ENCODE measurements at places on chromosomes 1 and 21. TPM values are rescaled to one million over a fixed set of nuclear protein-coding genes. Genes with fewer than 3 reads are reported as not detected.
A peak's percentile ranks its signal among the peaks of the same experiment; 100 is the strongest.

- no peak for DNase-seq
These were observed 244.7 kb upstream of the IRF2BP2 start for GRCh38 chr1:234854645-234855039.

Gene KIAA1614
- total RNA-seq: 14.9 TPM

DNA sequence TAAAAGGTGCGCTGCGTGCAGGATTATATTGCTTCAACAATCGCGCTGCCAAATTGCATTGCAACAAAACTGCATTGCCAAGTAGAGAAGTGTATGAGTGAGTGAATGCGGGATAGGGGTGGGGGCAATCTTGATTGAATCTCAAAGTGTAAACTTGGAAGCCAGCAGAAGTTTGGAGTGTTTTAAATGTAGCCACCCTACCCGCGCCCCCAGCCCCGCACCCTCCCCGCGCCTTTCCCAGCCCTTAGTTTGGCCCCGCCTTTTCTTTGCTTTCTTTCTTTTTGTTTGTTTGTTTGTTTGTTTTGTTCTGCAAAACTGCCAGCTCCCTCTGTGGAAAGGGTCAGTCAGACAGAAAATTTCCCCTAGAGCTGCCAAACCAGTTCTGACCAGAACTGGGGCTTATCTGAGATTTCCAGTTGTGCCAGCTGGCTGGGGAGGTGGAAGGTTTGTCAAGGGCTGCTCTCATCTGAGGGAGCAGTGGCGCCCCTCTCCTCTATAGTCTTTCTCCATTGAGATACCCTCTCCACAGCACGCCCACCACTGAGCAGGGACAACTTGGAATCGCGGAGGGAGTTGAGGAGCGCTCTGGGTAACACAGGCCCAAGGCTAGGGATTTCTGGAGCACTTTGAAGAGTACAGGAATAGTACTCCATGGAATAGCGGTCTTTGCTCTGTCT, 666 bp upstream of the BEND5 start:
- DNase-seq: no peak

DNA sequence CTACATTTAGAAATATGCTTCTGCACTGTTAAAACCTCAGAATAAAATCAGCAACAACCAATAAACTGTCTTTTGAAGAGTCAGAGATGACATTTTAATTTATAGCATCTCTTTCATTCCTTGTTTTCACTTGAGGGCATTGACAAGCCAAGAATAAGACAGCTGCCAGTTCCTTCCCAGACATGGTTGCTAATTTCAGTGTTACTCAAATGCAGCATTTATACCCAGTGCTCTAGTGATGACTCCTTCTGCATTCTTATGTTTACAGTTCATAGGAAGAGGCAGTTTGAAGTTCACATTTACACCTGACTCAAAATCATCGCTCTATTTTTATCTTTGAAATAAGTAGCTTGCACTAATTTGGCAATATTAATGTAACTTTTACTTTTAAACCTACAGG, 44.9 kb downstream of the PLA2G4A start:
- no peak for DNase-seq

- DNase-seq: no peak
These were observed 58.1 kb upstream of the ADAMTS5 start for GRCh38 chr21:27024971-27025370.

Gene SOD1
- 209 TPM for total RNA-seq

Gene OLFML2B
- 50.3 TPM for total RNA-seq

- DNase-seq: no peak
These were observed 81.9 kb upstream of the WLS start for GRCh38 chr1:68314151-68314780.

- no peak for DNase-seq
These were observed 959.0 kb downstream of the PLA2G4A start for GRCh38 chr1:187787736-187788135.

Gene ZNF695
- total RNA-seq: 0.18 TPM

DNA sequence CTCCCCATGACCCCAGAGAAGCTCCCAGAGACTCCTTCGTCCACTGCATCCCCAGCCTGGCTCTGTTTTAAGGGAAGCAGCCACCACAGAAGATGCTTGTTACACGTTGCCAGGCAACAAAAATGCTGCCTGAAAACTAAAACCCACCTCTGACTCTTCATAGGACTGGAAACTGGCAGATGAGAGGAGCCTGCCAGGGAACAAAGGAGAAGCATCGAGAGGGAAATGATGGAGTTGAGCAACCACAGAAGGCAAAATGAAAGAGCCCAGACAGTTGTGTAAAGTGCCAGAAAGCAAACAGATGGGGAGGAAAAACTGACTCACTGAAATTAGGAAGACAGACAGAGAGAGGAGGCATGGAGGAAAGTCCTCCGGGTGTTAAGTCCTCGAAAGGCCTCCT, 118.4 kb downstream of the KCNN3 start:
- DNase-seq: peak; percentile 19

DNA sequence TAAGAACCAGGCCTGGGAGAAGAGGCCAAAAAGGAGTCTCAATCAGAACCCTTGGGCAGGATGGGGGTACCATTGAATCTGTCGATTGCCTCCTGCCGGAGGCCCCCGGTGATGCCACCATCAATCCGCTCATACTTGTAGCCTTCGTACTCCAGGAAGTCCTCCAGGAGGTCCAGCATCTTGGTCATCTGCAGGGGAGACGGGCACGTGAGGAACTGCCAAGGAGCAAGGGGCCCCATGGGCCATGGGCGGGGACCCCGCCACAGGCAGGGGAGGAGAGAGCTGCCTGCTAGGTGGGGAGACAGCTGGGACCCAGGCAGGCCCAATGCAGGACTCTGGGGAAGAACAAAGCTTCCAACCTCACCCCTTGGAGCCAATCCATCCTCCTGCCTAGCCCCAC, 48.6 kb downstream of the CHD5 start:
- no peak for DNase-seq

DNA sequence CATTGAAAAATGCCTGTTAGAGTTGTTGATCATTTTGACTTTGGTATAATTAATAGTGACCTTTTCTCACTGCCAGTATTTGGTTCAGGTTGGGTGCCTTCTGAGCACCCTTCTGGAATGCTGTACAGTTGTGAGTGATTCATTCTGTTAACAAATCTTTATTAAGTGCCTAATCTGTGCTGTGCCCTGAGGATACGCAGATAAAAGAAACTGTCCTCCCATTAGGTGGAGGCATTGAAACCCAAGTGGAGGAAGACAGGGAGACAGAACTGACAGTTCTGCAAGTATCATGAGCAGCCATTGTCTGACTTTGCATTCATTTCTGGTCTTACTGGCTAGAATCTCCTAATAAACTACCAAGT, 76.1 kb upstream of the ZNF326 start:
- DNase-seq: no peak

Gene HRNR
- not detected for total RNA-seq

GRCh38 chr21:34790341-34790740, 121.5 kb downstream of the CLIC6 start:
- DNase-seq: no peak

GRCh38 chr1:17287130-17287776, 20.7 kb upstream of the PADI4 start:
- no peak for DNase-seq

Gene ALX3
- total RNA-seq: not detected

- DNase-seq: no peak
These were observed 13.6 kb downstream of the PCNX2 start for GRCh38 chr1:233281711-233282581.

GRCh38 chr1:179300112-179300511, 6.5 kb downstream of the SOAT1 start:
- DNase-seq: no peak

DNA sequence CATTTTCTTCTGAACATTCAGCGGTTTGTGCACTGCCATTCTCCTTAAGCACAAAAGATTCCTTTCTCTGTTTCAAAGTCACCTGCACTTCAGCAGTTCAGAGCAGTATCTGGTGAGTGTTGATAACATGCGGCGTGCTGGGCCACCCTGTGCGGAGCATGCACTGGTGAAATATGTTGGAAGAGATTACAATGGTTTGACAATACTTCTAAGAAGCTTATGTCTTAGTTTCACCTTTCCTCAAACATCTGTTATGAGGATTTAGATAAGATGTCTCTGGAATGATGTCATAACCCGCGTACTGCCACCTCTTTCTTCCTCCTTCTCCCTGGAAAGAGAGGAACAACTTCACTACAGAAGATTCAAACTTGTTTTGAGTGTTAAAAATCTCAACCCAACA, 650.3 kb downstream of the AJAP1 start:
- DNase-seq: no peak

Gene TCP10L
- 1.9 TPM for total RNA-seq

Gene TIAM1
- total RNA-seq: 40.2 TPM

Gene NIBAN1
- 42.4 TPM for total RNA-seq

Gene CLDN17
- total RNA-seq: not detected

DNA sequence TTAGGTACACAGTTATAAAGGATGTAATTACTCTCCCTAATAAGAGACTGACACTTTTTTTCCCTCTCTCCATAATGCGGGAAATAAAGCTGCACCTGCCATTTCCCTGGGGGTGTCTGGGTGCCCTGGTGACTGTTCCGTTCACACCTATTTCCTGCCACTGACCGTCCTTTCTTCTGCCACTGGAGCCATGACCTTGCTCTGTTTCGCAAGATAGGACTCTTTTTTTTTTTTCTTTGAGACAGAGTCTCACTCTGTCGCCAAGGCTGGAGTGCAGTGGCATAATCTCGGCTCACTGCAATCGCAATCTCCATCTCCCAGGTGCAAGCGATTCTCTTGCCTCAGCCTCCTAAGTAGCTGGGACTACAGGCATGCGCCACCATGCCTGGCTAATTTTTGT, 66.1 kb upstream of the SERBP1 start:
- no peak for DNase-seq

DNA sequence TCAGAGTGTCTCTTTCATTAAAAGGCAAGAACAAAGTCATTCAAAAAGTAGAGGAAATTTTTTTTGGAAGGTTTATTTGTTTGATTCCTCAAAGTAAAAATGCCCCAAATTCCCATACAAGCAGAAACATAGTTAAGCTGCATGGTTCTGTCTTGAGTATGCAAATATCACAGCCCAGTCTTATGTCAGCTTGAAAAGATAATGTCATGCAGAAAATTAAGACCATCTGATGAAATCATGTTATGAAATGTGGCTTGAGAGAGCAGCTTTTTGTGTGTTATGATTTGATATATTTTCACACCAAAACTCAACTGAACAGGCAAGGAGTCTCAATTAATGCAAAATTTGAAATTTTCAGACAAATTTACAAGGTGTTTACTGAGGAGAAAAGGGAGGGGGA, 411.0 kb downstream of the LMO4 start:
- DNase-seq: no peak

Gene B3GALT2
- total RNA-seq: 10.2 TPM

- DNase-seq: no peak
These were observed 20.5 kb downstream of the ELAPOR1 start for GRCh38 chr1:109134423-109134822.

Gene AMY2A
- 1.5 TPM for total RNA-seq

Gene UBL4B
- not detected for total RNA-seq

Gene S100A6
- total RNA-seq: 1,022 TPM
